Mesendoderm (in vitro differentiated cells): ENCODE measurements at places on chromosomes 3 and 15.
A peak's percentile ranks its signal among the peaks of the same experiment; 100 is the strongest.

GRCh38 chr15:77999486-77999885 is 78.0 kb downstream of the TBC1D2B start:
- no peak for DNase-seq

DNA sequence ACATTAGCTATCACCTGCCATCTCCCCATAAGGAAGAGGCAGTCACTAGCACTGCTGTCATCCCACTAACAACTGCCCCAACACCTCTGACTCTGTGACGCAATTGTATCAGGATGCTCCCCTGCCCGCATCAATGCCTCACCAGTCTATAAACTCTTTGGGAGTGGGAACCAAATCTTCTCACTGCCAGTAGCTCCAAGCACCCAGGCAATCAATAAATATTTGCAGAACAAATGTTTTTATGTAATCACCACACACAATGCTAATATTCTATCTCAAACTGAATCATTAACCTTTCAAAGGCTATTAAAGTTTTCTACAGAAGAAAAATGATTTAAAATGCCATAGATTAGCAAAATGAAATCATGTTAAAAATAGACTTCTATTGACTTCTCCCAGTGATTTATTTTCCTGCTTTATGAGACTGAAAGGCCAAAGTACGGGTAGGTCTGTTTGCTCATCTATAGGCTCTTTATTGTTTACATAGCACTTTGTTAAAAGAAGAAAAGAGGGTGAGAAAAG is 131.3 kb downstream of the PLD1 start:
- DNase-seq = no peak

- DNase-seq = peak; percentile 63
Observed at GRCh38 chr3:183360971-183361624, 67.3 kb downstream of the MCF2L2 start.

DNA sequence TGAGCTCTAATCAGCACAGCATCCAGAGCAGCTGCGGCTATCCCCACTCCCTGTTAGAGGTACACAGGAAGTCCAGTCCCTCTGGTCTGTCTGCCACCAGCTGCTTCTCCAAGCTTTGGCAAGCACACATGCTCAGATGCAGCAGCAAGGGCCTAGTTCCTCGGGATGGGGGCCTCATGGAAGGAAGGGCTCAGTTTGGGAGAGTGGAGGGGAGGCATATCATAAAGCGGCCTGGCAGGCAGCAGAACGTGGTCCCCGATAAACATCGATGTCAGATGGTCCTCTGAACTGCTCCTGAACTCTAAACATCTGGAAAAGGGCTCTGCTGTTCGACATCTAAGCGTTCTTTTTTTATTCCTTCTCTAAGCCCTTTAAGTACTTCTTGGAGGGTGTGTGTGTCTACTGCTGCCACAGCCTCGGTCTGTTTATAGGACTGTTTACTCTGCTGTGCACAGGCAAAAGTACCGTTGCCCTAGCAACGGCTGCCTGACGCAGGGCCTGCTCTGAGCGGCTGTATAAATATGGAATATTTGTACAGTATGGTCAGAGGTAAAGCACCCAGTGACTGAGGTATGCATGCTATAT is 74.6 kb downstream of the PRICKLE2 start:
- DNase-seq = no peak

DNA sequence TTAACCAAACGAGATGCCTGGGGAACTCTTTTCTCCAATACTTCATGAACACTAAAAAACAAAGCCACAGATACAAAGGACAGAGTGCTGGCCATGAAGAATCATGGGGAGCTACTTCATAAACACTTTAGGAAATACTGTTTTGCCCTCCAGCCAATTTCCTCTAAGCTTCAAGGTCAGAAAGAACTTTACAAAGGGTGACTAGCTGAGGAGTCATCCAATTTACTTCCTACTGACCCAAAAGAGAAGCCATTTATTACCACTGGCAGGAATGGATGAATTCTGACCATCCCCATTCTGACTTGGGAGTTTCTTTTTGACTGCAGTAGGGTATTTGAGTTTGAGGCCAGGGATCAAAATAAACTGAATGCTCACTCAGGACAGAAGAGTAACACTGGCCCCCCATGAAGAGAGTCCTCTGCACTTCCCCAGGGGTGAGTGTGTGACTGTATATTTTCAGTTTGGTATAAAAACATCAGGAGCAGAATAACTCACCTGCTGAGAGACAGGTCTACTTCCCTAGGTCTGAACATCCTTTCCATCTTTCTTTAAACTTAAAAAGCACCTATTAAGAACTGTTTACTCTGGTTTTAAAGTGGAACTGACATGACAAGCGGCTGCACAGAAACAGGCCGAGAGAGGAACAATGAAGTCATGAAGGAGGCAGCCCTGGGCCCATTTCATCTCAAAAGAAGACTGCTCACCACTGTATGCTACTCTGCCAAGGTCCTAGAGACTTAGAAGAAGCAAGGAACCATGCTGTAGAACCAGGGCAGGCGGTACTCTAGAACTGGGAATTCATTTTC is 203.6 kb downstream of the TNIK start:
- no peak for DNase-seq

DNA sequence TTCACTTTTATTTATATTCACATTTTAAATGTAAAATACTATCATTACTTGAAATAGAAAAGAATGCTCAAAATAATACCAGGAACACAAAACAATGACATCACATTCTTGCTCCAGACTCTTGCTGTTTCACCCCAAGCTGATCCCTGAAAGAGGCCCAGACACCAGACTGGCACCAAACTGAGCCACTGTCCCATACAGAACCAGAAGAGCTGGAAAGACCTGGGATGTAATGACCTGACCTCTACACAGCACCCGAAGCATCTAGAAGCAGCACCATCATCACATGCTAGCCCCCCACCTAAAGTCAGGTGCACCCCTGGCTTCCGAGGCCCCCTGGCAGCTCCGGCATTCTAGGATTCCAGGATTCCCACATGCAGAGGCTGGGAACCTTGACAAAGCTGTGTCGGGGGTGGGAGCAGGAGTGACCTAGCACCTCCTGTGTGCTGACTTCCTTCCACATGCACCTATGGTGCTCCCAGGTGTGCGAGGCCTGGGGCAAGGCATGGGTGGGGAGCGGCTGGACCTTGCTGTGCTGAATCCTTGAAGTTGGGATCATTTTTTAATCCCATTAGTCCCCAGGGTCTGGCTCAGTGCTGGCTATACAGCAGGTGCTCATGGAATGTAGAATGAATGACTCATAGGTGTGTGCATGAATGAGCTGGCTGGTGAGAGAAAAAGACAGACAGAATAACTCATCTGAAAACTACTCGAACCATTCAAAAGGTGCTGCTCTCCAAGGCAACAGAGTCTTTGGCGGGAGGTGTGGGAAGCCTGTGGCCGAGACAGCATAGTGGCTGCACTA is 144.7 kb upstream of the IQSEC1 start:
- DNase-seq = peak; percentile 67

GRCh38 chr3:8970971-8971589 is 7.8 kb upstream of the RAD18 start:
- peak; percentile 62 for DNase-seq

- peak; percentile 69 for DNase-seq
Observed at GRCh38 chr3:182921665-182922355, 58.5 kb downstream of the DCUN1D1 start.

DNA sequence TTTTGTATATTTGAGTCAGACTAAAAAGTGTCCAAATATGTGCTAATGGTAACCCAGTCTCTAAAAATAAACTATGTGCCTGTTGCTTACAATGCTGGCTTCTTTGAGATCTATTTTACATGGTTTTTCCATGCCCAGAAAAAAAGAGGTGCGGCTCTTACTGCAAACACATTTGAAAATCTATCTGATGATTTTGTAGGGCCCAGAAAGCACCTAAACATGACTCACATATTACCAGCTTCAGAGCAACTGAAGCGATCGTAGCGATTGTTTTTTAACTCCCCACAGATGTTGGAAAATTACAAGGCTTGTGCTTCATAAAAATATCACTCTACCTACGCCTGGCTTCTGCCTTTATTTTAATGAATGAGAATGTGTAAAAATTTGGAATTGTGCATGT is 53.5 kb downstream of the SUCNR1 start:
- DNase-seq = no peak
